ENCODE measurements at places on chromosomes 4 and X.

DNA sequence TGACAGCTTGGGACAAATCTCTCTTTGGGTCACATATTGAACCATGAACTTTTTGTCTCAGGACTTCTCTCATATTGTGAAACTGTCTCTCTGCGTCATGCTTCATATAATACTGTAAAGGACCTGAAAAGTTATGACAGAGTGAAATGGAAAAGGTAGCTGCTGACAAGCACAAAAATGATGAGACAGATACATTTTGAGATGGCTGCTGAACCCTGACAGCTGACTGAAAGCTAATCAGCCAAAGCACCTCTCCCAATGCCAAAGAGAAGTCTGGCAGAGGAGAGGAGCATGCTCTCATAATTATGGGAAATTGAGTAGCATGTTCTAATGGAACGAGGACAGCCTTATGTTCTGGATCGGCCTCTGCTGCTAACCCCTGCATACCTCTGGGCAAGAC is 873.4 kb upstream of the ADGRL3 start:
- DNase-seq = no peak

DNA sequence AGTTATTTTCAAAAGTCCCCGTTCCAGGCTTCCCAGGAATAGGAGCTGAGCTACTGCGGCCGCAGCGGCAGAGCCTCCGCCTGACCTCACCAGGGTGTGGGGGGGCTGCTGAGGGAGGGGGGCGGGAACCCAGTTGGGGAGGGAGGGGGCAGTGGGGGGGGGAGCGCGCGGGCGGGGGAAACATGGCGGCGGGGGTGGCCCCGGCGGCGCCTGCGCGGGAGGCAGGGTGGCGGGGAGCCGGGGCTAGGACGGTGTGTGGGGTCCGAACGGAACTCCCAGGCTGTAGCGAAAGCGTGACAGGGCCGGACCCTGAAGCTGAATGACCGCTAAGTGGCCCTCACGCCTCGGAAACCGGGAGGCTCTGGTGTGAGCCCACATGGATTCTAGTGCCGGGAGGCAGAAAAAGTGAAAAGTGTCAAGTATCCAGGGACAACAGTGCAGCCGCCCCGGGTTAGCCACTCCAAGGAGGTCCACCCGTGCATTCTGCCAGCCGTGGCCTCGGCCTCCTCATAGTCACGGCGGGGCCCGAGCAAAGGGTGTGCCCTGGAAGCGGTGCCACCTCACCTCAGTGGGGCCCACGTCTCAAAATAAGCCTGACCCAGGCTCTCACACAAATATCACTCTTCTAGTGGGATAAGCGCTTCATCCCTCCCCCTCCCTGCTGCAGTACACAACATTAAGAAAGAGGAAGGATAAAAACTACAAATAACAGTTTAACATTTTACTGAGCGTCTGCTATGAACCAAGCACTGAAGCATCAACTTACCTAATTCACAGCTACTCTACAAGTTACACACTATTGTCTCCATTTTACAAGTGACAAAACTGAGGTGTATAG is at the start of gene KLHL13:
KLHL13 (minus strand) TSS at position 98 of the 838 bp plus-strand sequence. CDS start 88,337 bp downstream, outside the sequence.
- DNase-seq = peak; percentile 49

GRCh38 chr4:176186067-176186466 is 9.3 kb downstream of the SPATA4 start:
- DNase-seq = no peak

- no peak for DNase-seq
These were observed 129.0 kb downstream of the PPP3CA start for GRCh38 chr4:101218346-101218745.

DNA sequence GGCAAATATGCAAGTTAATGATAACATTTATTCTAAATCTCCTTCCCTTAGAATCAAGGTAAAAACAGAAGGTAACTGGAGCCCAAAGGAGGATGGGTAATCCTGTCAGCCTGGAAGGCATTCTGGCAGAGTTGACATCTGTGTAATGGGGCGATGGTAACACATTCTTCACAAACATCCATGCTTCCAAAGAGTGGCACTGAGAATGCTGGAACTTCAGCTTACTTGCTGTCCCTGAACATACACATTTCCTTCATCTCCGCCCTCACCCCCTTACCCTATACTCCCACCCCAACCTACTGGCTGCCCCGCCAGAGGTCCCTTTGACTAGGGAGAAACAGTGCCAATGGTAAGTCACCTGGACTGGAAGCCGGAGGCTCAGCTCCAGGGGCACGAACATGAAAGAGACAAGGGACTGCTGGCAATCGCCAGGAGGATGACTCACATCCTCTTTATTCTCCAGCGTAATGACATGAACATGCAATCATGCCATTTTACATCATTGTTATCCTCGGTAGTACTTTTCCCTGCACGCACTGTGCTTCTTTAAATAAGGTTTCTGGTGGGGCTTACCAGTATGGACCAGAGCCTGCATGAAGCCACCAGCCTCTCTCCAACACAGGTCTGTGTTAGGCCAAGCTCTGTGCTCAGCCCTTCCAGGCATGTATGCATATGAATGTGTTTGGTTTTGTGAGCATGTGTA is 694.2 kb upstream of the TENM3 start:
- no peak for DNase-seq

DNA sequence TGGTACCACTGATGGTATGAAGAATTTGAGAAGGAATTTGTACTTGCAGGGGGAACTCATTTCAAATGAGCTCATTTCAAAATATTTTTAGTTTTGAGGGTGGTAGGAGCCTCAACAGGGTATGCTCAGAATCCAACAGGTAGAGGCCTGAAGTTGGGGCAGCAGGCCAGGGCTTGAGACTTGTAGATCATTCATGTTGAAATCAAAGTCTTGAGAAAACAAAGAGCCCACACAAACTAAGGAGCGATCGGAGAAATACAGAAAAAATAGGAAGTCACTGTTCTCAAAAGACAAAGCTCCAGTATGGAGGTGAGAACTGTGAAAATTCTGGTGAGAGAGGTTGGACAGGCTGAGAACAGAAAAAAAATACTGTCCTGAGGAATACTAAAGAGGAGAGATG is 979 bp upstream of the SLC9A6 start:
- DNase-seq = no peak

DNA sequence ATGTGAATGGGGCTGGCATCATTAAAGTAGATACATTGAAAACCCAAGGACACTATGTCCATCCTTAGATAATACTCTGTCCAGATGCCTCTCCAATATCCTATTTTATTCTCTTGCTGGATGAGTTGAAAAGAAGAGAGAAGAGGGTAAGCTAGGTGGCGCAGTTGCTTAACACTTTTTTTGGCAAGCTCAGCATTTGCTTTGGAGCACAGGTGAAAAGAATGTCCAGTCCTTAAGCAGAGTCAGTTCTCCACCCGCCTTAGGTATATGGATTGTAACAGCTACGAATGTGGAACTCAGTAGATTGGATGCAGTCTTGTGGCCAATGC is 208.4 kb downstream of the NWD2 start:
- DNase-seq = peak; percentile 36

- no peak for DNase-seq
These were observed 810 bp upstream of the SOX3 start for GRCh38 chrX:140505421-140506337.

GRCh38 chrX:48574270-48575266 is at the start of gene RBM3:
TSS of gene RBM3 (plus strand) at chrX:48574484. CDS start at chrX:48575181, 697 bp downstream.
- DNase-seq = peak; percentile 94

- DNase-seq = no peak
These were observed 142.0 kb upstream of the NUDT6 start for GRCh38 chr4:123064390-123064789.

DNA sequence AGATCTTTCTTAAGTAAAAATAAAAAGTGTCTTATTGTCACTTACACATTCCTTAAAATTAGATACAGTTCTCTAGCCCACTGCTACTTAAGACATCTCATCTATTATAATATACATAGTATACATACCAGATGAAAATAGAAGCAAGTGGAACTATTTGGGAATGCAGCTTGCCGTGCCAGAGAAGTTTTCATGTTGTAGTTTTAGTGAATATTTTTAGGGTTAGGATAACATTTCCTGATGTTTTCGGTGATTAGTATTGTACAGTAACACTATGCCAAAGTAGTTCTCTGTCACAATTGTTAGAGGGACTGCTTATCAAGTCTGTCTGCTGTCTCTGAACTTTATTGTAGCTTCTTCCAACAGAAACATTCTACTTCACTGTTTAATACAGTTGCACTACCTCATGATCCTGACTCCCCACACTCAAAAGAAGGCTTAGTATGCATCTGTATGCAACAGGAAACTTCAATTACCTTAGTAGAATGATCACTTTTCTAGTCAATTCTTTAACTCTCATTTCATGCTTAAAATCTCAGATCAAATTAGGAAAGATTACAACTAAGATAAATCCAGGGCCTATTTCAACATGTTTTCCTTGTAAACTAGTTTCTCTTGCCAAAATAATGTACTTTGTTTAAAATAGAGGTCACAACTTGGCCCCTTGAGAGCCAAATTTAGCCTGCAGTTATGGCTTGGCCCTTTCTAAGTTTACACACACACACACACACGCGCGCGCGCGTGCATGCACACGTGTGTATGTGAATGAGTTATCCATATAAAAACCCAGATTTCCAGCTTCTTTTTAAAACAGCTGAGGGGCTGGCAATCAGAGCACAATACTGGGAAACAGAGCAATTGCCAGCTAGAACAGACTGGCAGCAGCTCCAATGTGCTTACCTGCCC is 42.3 kb upstream of the SRPX start:
- DNase-seq = no peak

- no peak for DNase-seq
These were observed 729.0 kb upstream of the AADAT start for GRCh38 chr4:170818786-170819185.

DNA sequence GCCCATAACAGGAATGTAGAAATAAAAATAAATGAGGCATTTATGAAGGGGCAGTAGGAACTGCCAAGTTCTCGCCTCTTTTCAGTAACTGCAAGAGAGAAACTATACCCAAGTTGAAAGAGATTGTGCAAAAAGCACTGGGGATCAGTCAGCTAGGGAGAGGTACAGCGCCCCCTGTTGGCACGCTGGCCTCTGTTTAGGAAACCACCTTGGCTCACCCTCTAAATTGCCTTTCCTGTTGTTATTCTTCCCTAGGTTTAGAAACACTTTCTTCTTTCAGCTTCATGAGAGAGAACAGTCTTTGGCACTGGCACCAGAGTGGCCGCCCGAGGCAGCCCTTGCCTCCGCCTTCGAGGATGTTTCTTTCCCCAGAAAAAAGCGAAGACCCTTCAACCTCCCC is 348.5 kb downstream of the MID1IP1 start:
- DNase-seq = peak; percentile 85

GRCh38 chrX:48919360-48919841 is 577 bp upstream of the PIM2 start:
- no peak for DNase-seq

Measured in head of caudate nucleus (tissue), 42 donors.